Upper lobe of left lung (tissue), 6 donors: ENCODE measurements at places on chromosomes 5 and 9. TPM values are rescaled to one million over a fixed set of nuclear protein-coding genes. Genes with fewer than 3 reads are reported as not detected.

- DNase-seq = no peak
Measured at GRCh38 chr9:133957328-133957727, 34.8 kb downstream of the VAV2 start.

GRCh38 chr9:112326194-112326593 is 7.2 kb downstream of the PTBP3 start:
- DNase-seq = no peak

SPINK7 gene
- total RNA-seq = not detected

KLHL3 gene
- total RNA-seq = 3.0 TPM

DNA sequence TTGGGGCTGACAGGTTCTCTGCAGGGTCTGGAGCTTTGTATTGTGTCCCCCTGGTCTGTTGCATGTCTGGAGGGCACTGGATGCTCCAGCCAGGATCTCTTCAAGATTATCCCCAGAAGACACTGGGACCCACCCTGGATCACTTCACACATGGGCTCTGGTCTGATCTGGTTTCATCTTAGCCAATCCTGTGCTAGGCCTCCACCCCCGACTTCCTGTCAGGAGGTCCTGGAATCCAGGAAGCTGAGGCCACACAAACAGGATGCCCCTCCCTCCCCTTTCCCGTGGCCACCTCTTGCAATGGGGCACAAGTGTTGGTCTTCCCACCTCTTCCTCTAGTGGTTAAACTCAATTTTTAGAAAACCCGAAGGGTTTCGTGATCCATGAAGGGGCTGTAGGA is 242.6 kb upstream of the MVB12B start:
- no peak for DNase-seq

GRCh38 chr5:2557435-2557834 is 194.0 kb downstream of the IRX2 start:
- DNase-seq = no peak

- peak; percentile 54 for DNase-seq
Measured at GRCh38 chr5:138752341-138752950, 779 bp upstream of the CTNNA1 start.

DNA sequence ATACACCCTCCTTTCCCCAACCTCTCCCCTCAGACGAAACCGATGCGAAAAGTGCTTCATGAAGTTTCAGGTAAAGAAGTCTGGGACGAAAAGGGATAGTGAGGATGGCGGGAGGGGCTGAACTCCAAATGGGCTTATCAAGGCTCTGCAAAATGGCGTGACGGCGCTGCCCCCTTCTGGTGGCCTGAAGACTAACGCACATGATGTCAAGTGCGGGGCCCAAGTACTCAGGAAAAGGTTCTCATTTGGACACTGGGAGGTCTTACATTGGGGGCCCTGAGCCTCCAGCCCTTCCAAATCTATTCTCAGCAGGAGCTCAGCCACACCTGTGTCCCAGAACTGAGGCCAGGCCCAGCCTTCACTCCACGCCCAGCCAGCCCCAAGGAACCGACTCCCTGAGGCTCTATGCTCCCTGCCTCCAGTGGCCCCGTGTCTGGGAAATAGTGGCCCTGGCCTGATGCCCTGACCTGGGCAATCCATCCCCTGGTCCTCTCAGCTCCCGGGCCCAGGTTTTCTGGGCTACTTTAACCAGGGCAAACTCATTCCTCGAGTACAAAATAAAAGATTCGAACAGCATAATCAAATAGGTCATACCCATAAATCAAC is 119.9 kb downstream of the KCNIP1 start:
- DNase-seq = no peak

DNA sequence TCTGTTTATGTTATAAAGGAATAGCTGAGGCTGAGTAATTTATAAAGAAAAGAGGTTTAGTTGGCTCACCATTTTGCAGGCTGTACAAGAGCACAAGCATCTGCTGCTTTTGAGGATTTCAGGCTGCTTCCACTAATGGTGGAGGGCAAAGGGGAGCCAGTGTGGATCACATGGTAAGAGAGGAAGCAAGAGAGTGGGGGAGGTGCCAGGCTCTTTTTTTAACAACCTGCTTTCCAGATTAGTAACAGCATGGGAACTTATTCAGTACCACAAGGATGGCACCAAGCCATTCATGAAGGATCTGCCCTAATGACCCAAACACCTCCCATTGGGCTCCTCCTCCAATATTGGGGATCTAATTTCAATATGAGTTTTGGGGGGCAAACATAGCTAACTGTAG is 40.4 kb downstream of the CCL28 start:
- no peak for DNase-seq

- DNase-seq = no peak
Measured at GRCh38 chr5:168964182-168964581, 336.8 kb downstream of the SLIT3 start.

FOXI1 gene
- 0.30 TPM for total RNA-seq

DNA sequence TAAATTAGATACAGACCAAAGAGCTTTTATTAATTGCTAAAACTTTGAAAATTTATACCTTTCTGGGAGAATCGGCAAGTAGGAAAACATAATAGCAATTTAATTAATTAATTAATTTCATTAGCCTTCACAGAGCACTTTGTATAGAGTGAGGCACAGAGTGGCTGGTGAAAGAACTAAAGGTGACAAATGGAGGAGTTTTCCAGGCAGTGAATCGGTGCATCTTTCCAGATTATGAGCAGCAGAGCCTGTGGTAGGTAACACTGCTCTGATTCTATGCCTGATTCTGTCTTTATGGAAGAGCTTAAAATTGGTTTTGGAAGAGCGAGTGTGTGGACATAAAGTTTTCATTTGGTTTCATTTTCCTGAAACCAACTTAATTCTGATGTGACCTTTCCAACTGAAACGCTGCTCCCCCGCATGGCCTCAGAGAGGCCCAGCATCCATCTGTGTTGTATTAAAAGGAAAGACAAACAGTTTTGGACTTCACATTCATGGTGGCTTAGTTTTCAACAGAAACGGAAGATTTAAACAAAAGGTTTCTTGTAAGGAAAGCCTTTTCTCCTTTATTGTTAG is 188.9 kb upstream of the RPS23 start:
- no peak for DNase-seq

DNA sequence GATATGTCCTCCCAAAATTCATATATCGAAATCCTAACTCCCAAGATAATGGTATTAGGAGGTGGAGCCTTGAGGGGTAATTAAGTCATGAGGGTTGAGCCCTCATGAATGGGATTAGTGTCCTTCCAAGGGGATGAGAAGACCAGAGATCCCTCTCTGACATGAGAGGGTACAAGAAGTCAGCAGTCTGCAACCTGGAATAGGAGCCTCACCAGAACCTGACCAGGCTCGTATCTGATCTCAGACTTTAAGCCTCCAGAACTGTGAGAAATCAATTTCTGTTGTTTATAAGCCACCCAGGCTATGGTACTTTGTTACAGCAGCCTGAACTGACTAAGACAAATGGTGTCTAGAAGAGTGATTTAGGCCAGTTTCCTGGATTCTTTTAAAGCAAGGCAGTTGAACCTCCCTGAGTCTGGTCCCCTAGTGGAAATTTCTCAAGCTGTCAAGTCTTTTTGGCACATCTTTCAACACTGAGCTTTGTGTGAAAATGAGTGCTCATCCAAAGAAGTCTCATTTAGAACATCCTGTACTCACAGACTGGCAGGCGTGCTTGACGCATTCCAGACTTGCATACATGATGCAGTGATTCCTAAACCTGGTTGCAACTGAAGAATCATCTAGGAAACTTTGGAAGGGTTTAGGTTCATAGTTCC is 254.8 kb upstream of the PPP1R2B start:
- peak; percentile 28 for DNase-seq

DNA sequence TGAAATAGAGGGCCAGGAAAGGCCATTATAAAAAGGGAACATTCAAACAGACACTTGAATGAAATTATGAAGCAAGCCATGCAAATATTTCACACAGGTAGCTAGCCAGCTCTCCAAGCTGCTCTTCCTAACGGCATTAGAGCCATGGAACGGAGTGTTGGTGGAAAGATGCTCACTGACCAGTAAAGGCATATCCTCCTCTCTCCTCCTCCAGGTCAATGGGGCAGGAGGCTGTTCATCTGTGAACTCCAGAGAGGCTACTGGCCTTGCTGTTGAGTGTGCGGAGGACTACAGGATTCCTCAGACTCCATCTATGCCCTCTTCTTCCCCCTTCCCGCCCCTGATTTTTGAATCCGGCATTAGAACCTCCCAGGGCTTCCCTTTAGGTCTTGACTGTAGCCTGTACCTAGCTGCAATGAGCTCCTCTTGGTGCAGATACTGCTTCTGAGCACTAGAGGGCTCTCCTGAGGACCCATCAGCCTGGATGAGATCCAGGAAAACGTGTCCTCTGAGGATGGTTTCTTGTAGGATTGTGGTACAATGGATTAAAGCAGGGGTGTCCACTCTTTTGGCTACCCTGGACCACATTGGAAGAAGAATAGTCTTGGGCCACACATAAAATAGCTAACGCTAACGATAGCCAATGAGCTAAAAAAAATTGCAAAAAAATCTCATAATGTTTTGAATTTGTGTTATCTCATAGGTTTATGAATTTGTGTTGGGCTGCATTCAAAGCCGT is 162.2 kb downstream of the SREK1 start:
- no peak for DNase-seq

- no peak for DNase-seq
Measured at GRCh38 chr5:3517348-3517747, 78.3 kb upstream of the IRX1 start.

DNA sequence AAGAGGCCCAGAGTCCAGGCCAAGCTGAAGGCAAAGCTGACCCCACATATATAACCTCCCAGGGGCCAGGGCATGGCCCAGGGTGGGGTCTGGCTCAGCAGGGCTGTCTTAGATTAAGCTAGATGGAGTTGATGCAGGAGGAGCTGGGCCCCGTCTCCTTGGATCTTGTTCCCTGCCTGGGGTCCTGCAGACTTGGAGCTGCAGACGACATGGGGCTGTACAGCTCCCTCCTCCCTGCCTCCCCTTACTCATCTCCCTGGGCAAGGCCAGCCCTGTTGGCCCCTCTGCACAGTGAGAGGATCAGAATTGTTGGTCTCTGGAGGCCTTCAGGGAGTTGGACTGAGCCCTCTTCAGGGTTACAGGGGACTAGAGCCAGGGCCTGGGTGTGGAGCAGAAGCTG is 134.9 kb downstream of the RGS3 start:
- no peak for DNase-seq

- DNase-seq = no peak
Measured at GRCh38 chr5:160649304-160649703, 202.7 kb downstream of the ATP10B start.

DNA sequence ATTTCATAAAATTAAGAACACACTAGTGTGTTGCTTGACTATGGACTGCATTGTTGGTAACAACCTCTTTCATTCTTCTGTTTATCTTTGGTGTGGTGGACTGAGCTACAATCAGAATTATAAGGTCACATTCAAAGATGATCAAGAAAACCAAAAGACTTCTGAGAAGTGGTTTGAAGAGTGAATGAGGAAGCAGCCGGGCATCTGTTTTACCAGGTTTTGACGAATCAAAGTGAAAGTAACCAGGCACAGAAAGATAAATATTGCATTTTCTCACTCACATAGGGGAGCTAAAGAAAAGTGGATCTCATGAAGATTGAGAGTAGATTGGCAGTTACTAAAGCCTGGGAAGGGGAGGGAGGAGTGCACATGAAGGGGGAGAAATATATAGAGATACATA is 589.1 kb downstream of the ZNF608 start:
- no peak for DNase-seq

ACOT12 gene
- not detected for total RNA-seq

DNA sequence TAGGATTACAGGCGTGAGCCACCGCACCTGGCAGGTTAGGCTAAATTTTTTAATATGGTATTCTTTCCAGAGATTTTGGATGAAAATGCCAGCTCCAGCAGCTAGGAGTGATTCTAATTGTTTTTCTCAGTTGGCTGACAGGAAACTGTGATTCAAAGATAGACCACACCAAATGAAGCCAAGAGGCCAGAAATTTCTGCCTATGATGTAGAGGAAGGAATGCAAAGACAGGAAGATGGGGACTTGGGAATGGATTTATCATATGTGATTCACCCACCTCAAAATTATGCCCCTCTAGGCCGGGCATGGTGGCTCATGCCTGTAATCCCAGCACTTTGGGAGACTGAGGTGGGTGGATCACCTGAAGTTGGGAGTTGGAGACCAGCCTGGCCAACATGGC is 53.3 kb downstream of the UGCG start:
- no peak for DNase-seq

DNA sequence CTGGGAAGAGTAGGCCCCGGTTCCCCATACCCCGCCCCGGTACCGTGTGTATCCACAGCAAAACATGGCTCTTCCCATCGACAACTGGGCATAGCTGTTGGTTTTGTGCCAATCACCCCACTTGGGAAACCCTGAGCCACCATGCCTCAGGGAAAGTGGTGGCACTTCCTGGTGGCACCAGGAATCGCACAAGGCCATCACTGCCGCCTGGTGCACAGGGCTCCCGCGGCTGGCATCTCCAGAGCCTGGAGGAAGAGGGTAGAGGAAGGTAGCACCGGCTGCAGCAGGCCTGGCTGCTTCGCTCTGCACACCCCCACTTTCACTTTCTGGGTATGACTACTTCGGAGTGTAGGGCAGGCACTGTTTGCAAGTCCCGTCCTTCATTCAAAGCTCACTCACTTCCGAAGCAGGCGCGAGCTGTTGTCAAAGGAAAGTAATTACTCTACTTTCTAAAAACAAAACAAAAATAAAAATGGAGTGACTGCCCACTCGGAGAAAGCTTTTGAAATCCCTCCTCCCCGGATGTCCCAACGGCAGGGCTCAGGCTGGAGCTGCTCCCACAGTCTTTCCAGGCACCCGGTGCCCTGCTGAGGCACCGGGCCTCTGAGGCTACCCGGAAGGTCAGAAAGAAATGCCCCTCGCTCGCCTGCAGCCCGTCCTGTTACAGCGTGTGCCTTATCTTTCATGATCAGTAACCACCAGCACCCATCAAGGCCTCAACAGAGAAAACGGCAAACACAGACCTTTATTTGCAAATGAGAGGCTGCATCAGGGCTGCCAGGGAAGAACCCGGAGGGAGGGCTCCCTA is 2.0 kb downstream of the BRD3 start:
- peak; percentile 70 for DNase-seq

DNA sequence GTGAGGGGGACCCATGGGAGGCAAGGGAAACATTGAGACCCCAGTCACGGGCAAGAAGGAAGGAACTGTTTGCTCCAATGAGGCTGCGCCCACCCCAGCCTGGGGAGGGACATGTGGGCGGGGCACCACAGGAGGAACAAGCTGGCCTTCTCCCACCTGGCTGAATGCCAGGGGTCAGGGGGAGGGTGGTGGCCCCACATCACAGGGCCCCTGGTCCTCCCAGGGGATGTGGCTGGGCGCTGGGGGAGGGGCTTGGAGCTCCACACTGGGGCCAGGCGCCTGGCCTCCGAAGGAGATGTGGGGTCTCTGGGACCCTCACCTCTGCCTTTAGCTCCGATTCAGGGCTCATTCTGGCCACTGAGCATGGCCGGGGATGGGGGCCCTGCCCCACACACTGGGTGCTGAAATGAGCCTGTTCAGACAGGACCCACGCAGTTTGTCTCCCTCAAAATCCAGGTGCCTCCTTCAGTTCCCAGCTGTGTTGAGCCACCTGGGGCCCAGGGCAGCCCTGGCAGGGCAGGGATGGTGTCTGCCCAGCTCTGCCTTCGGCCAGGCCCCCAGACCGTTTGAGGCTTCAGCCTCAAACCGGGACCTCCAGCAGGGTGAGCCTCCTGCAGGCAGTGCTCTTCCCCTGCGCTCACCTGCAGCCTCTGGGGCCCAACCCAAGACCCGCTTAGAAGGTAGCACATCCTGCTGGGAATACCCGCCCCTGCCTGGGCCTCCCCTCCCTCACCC is 33.2 kb upstream of the NOTCH1 start:
- peak; percentile 65 for DNase-seq

PTGS1 gene
- 11.4 TPM for total RNA-seq

GRCh38 chr9:79615038-79615437 is 43.3 kb downstream of the TLE4 start:
- no peak for DNase-seq
